CD8-positive, alpha-beta memory T cell (primary cell): ENCODE measurements at places on chromosomes 6 and 20.

- no peak overlapping the region for H3K4me3 ChIP-seq
- H3K27ac ChIP-seq, result no peak overlapping the region
- no peak for DNase-seq
- H3K4me1 ChIP-seq, result no peaks in the 10 kb centered on the region
- no peaks in the 10 kb centered on the region for H3K27me3 ChIP-seq
Measured at GRCh38 chr20:745683-746301, 22.5 kb downstream of the SLC52A3 start.

- H3K4me1 ChIP-seq, result no peaks in the 10 kb centered on the region
- H3K36me3 ChIP-seq, result no peaks in the 10 kb centered on the region
- H3K4me3 ChIP-seq, result no peak overlapping the region
Measured at GRCh38 chr6:96465321-96465903, 56.2 kb upstream of the UFL1 start.

DNA sequence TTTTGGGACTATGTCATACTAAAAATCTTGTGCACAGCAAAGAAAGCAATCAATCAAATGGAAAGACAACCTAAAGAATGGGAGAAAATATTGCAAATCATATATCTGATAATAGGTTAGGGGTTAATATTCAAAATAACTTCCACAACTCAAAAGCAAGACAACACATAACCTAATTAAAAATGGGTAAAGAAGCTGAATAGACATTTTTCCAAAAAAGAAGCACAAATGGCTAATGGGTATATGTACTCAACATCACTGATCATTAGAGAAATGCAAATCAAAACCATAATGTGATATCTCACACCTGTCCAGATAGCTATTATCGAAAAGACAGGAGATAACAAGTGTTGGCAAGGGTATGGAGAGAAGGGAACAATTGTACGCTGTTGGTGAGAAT is 53.0 kb downstream of the SYCP2L start:
- no peak overlapping the region for H3K27ac ChIP-seq
- no peaks in the 10 kb centered on the region for H3K4me1 ChIP-seq
- H3K4me3 ChIP-seq, result no peak overlapping the region
- DNase-seq, result no peak

DNA sequence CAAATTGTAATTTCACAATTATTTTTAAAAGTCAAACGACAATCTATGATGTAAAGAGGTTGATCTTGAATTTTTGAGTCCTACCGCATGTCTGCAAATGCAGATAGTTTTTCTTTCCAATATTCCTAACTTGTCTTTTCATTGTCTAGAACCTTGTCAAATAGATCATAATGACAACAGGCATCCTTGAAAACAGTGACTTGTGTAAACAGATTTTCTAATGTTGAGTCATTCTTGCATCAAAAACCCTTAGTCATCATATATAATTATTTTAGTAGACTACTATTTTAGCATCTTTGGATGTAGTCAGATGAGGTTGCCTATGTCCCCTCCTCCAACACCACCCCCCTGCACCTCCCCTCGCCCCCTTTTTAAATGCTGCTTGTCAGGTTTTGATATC is 43.8 kb downstream of the BMP6 start:
- no peak overlapping the region for H3K27ac ChIP-seq
- H3K4me1 ChIP-seq, result no peaks in the 10 kb centered on the region
- no peaks in the 10 kb centered on the region for H3K36me3 ChIP-seq
- no peak overlapping the region for H3K4me3 ChIP-seq
- peaks cover 4% of the 10 kb centered on the region for H3K27me3 ChIP-seq
- DNase-seq, result no peak

DNA sequence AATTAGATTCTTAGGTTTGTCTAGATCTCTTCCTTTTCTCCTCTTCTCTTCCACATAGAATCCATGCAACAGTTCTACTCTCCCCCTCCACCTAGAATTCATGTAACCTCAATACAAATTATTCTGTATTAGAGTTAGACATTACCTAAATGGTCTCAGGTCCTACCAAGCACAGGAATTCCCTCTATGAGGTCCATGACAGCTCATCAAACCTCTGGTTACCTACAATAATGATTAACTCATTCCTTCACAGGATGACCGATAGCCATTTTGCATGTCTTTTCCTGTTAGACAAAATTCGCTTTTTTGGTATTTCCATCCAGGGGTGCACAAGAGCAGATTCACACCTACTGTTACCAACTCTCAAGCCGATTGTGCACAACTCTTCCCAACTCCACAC is 27.4 kb upstream of the BMP2 start:
- no peak overlapping the region for H3K27ac ChIP-seq
- no peak overlapping the region for H3K4me3 ChIP-seq
- no peak for DNase-seq

DNA sequence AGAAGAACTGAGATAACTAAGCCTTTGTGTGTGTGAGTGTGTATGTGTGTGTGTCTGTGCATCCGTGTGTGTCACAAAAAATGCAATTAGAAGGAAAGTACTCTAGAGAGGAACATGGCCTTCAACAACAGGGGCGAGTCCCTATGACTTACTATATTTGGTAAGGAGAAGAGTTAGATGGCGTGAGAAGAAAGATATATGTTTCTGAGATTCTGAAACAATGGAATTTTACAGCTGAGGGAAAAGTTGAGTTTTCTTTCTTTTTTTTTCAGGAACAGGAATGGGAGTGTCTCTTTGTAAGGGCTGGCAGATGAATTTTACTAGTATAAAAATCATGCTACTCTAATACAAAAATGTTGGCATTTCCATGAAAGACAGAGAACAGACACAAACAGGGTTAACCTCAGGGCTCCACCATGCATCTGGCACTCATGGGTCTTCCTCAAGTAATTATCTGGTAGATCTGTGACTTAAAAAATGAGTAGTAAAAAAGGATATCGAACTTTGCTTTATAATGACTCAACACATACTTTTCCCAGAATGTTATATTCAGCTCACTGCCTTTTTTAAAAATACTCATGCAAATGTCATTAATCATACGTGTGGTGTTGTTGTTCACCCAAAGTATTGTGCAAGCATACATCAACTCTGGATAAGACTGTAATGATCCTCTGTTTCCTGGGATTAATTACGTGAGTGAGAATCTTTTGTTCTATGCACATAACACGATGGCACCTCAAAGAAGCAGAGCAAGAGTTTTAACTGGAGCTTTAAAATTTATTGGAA is 12.8 kb upstream of the SASH1 start:
- H3K4me1 ChIP-seq, result no peaks in the 10 kb centered on the region
- DNase-seq, result no peak
- H3K4me3 ChIP-seq, result no peak overlapping the region
- H3K27me3 ChIP-seq, result no peaks in the 10 kb centered on the region

GRCh38 chr20:63556873-63557478 is 3.0 kb downstream of the FNDC11 start:
- peaks cover 14% of the 10 kb centered on the region for H3K4me1 ChIP-seq
- H3K36me3 ChIP-seq, result no peaks in the 10 kb centered on the region

DNA sequence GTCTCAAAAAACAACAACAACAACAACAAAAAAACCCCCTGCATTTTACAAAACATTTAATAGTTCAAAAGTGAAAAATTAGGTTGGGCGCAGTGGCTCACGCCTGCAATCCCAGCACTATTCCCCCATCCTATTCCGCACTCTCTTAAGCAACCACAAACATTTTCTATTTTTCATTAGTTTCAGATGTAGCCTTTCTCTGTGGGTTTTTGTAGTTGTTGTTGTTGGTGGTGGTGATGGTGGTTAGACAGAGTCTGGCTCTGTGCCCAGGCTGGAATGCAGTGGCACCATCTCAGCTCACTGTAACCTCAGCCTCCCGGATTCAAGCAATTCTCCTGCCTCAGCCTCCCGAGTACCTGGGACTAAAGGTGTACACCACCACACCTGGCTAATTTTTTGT is 6.4 kb upstream of the GMNN start:
- no peaks in the 10 kb centered on the region for H3K36me3 ChIP-seq
- H3K4me1 ChIP-seq, result no peaks in the 10 kb centered on the region
- H3K27me3 ChIP-seq, result no peaks in the 10 kb centered on the region
- no peak overlapping the region for H3K4me3 ChIP-seq
- no peak for DNase-seq

DNA sequence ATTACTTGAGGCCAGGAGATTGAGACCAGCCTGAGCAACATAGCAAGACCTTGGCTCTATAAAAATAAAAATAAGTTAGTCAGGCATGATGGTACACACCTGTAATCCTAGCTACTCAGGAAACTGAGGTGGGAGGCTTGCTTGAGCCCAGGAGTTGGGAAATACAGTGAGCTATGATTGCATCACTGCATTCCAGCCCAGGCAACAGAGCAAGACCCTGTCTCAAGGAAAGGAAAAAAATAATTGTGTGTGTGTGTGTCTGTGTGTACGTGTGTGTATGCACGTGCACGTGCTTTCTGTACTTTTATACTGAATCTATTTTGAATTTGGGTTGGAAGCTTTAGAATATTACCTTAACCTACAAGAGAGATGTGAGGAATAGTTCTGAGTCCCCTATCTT is 58.9 kb downstream of the KIZ start:
- H3K27ac ChIP-seq, result no peak overlapping the region
- no peaks in the 10 kb centered on the region for H3K36me3 ChIP-seq
- H3K4me1 ChIP-seq, result no peaks in the 10 kb centered on the region
- no peak for DNase-seq
- H3K4me3 ChIP-seq, result no peak overlapping the region

DNA sequence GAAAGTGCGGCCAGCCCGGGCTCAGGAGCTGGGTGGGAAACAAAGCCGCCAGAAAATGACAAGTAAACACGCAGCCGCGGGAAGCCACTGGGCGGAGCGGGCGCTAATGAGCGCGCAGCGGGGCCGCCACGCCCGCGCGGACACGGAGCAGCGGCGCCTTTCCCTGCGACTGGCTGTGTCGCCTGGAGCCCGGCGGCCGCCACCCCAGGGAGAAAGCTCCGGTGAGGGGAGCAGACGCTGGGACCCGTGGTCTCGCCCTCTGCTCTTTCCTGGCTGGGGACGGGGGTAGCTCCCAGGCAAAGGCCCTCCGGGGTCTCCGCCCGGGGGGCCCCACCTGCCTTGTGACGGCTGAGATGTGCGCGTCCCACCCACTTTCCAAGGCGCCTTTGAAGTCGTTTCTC is 54.9 kb downstream of the PRR18 start:
- no peaks in the 10 kb centered on the region for H3K36me3 ChIP-seq
- peak overlapping the region; percentile 49 for H3K4me3 ChIP-seq
- H3K27me3 ChIP-seq, result no peaks in the 10 kb centered on the region
- H3K4me1 ChIP-seq, result peaks cover 14% of the 10 kb centered on the region

- H3K27me3 ChIP-seq, result no peaks in the 10 kb centered on the region
- H3K4me1 ChIP-seq, result no peaks in the 10 kb centered on the region
- H3K27ac ChIP-seq, result no peak overlapping the region
- DNase-seq, result no peak
- H3K36me3 ChIP-seq, result no peaks in the 10 kb centered on the region
Measured at GRCh38 chr6:136403110-136403980, 113.7 kb upstream of the BCLAF1 start.

GRCh38 chr6:14149739-14150130 is 32.2 kb downstream of the CD83 start:
- DNase-seq, result no peak
- H3K27me3 ChIP-seq, result no peaks in the 10 kb centered on the region
- no peak overlapping the region for H3K27ac ChIP-seq
- H3K36me3 ChIP-seq, result no peaks in the 10 kb centered on the region
- no peaks in the 10 kb centered on the region for H3K4me1 ChIP-seq
- no peak overlapping the region for H3K4me3 ChIP-seq

GRCh38 chr6:122997541-122998150 is 1.6 kb downstream of the CLVS2 start:
- H3K4me3 ChIP-seq, result no peak overlapping the region
- H3K4me1 ChIP-seq, result no peaks in the 10 kb centered on the region
- DNase-seq, result no peak
- no peaks in the 10 kb centered on the region for H3K36me3 ChIP-seq

DNA sequence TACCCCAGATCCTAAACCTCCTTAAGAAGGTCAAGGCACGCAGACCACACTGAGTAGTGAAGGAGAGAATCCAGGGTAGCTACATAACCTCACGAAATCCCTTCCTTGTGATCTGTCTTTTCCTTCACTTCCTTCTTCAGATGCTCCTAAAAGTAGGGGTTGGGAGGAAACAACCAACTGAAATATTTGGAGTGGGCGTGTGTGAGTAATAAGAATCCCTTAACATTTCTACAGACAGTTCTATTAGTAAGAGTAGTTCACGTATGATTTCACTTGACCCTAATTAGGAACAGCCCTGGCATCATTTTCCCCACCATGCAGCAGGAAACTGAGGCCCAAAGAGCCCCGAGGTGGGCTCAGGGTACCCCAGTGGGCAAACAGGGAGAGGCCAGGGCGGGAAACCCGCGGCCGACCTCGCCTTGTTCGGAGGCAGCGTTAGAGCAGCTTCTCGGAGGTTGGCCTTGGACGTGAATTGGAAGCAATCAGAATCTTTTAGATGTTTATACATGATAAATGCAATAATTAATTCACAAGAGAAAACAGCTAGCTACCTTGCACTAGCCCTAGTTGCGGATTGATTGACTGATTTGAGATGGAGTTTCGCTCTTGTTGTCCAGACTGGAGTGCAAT is 859 bp upstream of the RAE1 start:
- peaks cover 17% of the 10 kb centered on the region for H3K4me1 ChIP-seq
- H3K36me3 ChIP-seq, result peaks cover 19% of the 10 kb centered on the region
- H3K4me3 ChIP-seq, result no peak overlapping the region
- H3K27me3 ChIP-seq, result no peaks in the 10 kb centered on the region
- H3K27ac ChIP-seq, result no peak overlapping the region
- no peak for DNase-seq

DNA sequence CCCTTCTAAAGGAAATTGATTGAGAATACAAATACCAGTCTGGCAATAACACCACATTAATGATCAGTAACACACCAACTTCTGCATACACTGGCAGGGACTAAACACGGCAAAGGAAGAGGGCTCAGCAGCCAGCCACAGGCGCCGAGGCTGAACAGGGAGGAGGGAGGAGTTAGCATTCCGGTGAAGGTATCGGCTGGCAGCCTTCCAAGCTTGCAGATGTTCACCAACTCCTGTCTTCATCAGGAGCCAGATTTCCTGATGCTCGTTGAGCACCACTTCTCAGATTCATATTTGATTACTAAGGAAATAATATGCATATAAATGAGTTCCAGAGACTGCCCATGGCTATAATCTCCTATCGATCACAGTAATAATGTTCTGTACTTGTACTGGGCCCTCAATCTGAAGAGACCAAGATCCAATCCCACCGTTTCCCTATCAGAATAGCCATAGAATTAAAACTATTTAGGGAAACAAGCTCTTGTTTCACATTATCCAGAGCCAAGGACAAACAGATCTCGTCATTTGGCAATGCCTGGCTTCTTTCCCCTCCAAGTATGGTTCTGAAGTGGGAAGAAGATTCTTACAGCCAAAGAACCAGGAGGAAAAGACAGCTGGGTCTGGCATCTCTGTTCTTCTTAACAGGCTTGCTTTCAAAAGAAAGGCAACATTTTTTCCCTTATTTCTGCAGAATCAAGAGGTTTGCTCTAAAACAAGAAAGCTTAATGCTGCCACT is 42.2 kb downstream of the GFOD1 start:
- H3K27ac ChIP-seq, result no peak overlapping the region
- no peaks in the 10 kb centered on the region for H3K36me3 ChIP-seq
- H3K4me1 ChIP-seq, result peaks cover 13% of the 10 kb centered on the region
- DNase-seq, result no peak

DNA sequence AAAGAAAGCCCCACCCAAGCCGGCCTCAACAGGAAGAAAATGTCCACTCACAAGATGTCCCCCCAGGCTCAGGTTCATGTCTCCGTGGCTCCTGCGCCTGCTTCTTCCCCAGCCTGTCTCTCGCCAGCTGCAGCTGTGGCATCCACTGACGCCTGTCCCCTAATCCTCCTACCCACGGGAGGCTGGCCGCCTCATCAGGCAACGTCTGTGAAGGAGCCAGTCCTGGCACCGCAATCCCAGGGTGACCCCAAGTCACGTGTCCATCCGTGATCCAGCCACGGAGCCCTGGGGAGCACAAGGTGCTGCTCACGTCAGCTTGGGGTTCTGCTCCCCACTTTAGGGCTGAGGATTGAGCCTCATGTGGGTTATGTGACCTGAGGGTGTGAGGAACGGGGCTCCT is 640.3 kb downstream of the CDH26 start:
- H3K36me3 ChIP-seq, result no peaks in the 10 kb centered on the region
- H3K27me3 ChIP-seq, result no peaks in the 10 kb centered on the region
- DNase-seq, result no peak
- H3K27ac ChIP-seq, result no peak overlapping the region
- no peaks in the 10 kb centered on the region for H3K4me1 ChIP-seq
